ENCODE measurements at places on chromosomes 4 and X.

DNA sequence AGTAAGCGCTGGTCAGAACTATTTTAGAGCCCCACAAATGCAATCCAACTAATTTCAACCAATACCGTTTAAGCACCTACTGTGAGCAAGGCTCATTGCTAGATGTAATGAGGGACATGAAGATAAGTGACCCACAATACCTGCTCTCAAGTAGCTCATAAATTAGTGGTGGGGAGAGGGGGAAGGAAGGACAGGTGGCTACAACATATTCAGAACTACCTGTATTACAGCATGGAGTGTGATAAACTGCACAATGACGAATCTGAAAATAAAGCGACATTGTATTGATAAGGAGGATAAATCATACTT lies 311.6 kb upstream of the DIAPH2 start:
- no peak for DNase-seq

DNA sequence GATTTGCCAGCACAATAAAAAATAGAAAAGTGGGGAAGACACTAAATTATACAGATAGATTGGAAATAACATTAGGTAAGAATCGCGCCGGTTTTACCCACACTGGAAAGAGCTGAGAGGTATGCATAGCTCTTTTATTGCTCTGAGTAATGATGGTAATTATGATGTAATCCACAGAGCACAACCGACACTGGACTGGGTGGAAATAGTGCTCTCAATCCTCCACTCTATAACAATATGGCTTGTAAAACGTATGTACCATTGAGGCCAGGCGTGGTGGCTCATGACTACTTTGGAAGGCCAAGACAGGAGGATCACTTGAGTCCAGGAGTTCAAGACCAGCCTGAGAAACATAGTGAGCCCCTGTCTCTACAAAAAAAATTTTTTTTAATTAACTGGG lies 104.3 kb upstream of the RAPGEF2 start:
- no peak for DNase-seq

DNA sequence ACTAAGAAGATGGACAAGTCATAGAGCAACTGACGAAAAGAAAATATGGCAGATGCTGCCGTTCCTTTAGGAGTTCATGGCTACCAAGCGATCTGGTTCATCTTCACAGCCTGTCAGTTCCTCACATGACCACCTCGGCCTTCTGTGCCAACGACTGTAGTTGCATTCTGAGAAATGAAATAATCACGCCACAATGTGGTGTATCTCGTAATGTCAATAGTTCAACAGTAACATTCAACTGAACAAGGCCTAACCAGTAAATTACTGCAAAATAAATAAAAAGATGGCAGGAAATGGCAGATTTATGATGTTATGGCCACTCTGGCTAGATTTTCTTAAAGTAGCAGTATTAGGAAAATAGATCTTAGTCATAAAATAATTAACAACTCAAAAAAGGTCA lies 4.4 kb downstream of the GPRIN3 start:
- DNase-seq, result no peak

GRCh38 chrX:46770000-46770816 lies 11.3 kb upstream of the SLC9A7 start:
- DNase-seq, result no peak

DNA sequence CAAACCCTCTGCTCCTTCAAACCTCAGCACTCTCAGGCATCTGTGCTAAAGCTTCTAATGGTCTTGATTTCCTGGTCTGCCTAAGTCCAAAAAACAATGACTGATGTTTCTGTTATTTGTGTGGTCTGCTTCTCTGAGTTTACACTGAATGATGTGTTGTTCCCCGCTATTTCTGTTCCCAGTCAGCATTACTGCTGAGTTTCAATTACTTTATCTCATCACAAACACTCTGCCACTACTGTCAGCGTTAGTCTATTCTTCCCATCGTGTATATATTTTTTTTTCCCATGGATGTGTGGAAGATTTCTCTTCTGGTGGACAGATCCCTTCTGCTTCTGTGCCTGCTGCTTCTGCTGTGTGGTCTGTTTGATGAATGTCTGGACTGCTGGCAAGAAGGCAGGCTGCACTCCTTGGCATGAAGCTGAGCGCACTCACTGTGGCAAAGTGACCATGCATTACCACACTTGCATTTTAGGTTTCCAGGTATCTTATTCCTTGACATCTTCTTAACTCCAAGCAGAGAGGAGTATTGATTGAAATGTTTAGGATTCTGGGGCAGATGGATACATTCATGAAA lies 106.9 kb upstream of the PAQR3 start:
- DNase-seq, result no peak

- DNase-seq, result peak; percentile 6
These were observed 462.2 kb upstream of the CPXCR1 start for GRCh38 chrX:88284844-88285243.

DNA sequence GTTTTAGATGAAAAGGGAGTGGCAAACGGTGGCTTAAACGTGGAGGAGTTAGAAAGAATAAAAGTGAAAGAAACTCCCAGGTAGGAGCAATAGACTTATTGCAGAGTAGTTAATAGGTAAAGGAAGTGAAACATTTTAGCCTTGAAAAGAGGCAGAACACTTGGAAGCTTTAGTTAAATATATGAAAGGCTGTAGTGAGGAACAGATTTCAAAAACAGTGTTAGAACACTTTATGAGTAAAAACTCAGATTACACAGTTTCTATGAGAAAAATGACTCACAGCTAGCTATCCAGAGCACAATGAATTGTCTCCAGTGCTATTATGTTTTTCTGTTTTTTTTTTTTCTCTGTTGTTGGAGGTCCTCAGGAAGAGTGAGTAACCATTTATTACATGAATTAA lies 45.8 kb downstream of the TACR3 start:
- DNase-seq, result no peak

DNA sequence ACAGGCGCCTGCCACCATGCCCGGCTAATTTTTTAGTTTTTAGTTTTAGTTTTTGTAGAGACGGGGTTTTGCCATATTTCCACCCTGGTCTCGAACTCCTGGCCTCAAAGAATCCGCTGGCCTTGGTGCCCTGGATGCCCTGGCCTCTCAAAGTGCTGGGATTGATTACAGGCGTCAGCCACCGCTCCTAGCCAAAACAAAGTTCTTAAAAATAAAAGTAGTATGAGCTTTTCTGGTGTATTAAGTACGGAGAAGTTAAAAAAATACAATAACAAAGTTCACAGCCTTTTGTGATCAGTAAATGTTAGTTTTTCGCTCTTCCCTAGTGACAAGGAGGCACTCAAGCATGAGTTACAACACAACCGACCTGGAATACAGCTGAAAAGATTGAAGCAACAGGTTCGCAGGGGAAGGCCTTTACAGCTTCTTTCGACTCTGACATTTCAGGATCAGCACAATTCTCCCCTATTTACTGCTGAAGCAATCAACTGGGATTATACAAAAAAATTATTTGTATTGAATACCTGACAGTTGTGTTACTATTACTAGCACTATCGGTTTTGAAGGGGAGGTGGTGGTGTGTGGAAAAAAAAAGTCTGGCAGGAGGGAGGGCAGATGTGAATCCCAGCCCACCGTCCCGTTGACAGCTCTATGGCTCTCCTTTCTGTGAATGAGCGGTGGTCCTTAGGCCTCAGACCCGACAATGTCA lies 893 bp upstream of the METAP1 start:
- no peak for DNase-seq

DNA sequence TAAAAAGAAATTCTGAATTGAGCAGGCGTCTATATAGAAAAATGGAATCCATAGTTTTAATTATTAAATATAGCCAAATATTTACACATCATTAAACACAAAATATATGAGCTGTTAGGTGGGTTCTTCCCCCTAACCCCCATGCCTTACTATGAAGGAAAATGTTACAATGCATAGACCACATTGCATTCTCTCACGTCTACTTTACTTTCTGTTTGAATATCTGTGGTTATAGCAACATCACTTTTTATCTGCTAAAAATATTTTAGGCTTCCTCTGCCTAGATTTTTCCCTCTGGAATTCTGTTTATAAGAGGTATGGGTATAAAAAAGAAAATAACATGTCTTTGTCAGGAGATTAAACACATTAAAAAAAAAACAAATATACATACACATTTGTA lies 73.1 kb downstream of the MAML3 start:
- DNase-seq, result no peak

DNA sequence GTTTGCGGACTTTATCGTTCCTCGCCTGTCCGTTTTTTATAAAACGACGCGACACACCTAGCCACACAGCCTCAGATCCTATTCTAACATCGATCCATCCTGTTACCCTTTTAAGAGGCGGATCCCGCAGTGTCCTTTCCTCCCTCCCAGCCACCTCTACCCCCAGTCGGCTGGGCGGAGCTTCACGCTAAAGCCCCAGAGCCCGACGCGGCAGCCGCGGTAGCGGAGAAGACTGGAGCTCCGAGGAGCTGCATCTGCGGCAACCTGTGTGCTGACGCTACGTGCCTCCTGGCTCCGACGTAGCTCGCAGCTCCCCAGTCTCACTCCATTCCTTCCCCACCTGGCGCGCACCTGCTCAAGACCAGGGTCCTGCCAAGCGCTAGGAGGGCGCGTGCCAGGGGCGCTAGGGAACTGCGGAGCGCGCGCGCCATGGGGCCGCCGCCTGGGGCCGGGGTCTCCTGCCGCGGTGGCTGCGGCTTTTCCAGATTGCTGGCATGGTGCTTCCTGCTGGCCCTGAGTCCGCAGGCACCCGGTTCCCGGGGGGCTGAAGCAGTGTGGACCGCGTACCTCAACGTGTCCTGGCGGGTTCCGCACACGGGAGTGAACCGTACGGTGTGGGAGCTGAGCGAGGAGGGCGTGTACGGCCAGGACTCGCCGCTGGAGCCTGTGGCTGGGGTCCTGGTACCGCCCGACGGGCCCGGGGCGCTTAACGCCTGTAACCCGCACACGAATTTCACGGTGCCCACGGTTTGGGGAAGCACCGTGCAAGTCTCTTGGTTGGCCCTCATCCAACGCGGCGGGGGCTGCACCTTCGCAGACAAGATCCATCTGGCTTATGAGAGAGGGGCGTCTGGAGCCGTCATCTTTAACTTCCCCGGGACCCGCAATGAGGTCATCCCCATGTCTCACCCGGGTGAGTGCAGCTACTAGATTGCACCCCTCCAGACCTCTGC lies at the start of gene RNF128:
Gene RNF128 (plus strand): TSS at position 217 of the 953 bp plus-strand sequence. CDS start 213 bp downstream, at position 430.
- peak; percentile 22 for DNase-seq

DNA sequence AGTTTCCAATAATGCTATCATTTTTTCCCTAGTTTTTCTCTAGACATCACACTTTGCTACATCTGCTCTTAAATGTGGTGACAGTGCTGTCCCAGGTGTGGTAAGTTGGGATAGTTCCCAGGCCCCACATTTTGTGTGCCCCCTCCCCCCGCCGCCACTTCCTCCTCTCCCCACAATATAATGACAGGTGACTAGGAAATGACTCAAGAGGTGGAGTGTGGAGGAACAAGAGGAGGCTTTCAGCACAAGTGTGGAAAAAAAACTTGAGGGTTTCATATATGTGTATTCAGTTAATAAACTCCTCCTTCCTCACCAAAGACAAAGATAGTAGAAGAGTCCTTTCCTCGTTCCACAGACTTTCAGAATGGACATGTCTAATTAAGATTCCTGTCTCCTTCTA lies 18.3 kb upstream of the IL21 start:
- no peak for DNase-seq

GRCh38 chrX:107626916-107627315 lies 1.4 kb upstream of the PRPS1 start:
- DNase-seq, result no peak

GRCh38 chr4:173334085-173334890 lies at the start of gene HMGB2:
Gene HMGB2 (minus strand): TSS chr4:173334358. CDS start chr4:173333649, 709 bp downstream.
- peak; percentile 96 for DNase-seq

All from NCI-H1105 (cell line).